ENCODE measurements at places on chromosomes 2 and 18. TPM values are rescaled to one million over a fixed set of nuclear protein-coding genes. Genes with fewer than 3 reads are reported as not detected.

- no peak for DNase-seq
Observed at GRCh38 chr18:45837283-45838070, 12.0 kb downstream of the SIGLEC15 start.

- DNase-seq, result no peak
Observed at GRCh38 chr2:62398356-62398755, 107.6 kb downstream of the TMEM17 start.

DNA sequence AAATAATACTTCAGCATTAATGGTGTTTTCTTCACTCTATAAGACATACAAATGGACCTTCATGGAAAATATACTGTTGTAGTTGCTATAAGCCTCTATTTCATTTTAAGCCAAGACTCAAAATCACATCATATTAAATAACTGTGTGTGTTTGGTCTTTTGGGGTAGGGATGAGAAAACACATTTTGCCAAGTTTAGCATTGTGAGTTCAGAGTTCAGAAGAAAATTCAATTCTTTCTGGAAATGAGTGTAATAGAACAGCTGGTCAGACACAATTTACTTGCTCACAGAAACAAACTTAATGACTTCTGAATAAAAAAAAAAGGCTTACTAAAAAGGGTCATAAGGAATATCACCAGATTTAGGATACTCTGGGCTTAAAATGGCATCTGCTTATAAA lies 149.5 kb downstream of the LRRTM4 start:
- DNase-seq, result no peak

DNA sequence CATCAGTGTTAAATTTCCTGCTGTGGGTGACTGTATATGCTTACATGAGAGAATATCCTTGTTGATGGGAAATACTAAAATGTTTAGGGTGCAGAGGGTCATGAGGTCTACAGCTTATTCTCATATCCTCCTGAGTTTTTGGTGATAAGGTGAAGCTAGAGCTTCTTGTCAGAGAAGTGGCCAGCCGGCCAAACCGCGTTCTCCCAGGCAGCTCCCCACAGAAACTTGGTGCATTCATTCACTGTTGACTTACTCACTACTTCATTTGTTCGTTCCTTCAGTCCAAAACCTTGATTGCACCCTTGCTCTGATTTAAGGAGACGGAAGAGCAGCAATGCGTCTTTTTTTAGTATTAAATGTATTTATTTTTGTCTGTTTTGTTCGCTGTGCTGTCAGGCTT lies 8.7 kb downstream of the SNED1 start:
- no peak for DNase-seq

Gene EMILIN2
- 13.2 TPM for total RNA-seq

Gene TLX2
- not detected for total RNA-seq

Gene AMER3
- total RNA-seq, result not detected

- no peak for DNase-seq
Observed at GRCh38 chr2:84782717-84783442, 98.0 kb downstream of the TRABD2A start.

Gene BCL11A
- 3.3 TPM for total RNA-seq

Gene SLC5A7
- not detected for total RNA-seq

DNA sequence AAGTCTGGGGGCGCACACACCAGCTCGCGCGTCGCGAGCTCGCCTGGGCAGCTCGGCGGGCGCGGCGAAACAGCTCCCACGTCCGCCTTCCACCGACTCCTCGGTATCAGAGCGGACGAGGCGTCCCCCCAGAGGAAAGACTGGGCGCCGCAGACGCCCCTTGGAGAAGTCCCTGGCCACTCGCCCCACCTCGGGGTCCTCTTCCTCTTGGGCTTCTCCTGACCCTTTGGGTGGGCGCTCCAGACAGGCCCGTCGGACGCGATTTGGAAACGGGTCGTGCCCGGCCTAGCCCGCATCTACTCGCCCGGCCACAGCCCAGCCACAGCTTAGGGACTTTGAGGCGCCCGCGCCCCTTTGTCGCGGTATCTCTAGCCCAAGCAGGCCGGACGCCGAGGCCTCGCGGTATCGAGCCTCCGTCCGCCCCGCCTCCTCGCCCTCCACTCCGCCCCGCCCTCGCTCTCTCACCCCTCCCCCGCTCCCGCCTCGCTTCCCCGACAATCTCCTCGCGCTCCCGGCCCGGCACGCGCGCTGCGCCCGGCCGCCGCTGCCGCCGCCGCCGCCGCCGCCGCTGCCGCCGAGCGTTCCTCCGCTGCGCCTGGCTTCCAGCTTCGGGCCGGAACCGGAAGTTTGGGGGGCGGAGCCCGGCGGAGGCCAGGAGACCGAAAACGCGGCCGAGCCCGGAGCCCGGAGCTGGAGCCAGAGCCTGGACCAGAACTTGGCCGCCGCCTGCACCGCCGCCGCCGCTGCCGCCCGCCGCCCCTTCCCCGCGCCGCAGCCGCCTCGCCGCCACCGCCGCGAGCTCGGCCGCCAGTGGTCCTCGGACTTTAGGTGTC lies 749 bp upstream of the ACVR2A start:
- peak; percentile 86 for DNase-seq

Gene DIPK1C
- total RNA-seq, result not detected

DNA sequence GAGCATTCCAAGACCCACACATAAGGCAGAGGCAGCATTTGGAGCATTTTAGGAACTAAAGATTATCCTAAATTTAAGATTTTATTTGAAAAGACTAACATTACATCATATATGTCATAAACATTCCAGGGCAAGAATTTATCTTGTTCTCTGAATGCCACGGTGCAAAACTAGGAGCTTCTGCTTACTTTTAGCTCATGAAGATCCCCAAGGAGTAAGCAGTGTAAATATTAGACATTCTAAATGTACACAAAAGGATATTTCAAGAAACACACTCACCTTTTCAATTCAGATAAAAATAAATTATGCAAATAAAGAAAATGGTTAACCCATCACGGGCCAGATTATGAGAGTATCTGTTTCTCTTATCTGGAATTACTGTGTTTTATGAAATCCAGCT lies 101.7 kb upstream of the ETAA1 start:
- DNase-seq, result no peak

Gene RBBP8
- total RNA-seq, result 7.6 TPM

GRCh38 chr2:239195992-239196391 lies 204.8 kb downstream of the HDAC4 start:
- no peak for DNase-seq
